Left lung (tissue), 14 donors: ENCODE measurements at places on chromosomes 1 and 21. TPM values are rescaled to one million over a fixed set of nuclear protein-coding genes. Genes with fewer than 3 reads are reported as not detected.
A peak's percentile ranks its signal among the peaks of the same experiment; 100 is the strongest.

Gene GSTM1
- 1.7 TPM for polyA plus RNA-seq

Gene PIGR
- 0.22 TPM for polyA plus RNA-seq

DNA sequence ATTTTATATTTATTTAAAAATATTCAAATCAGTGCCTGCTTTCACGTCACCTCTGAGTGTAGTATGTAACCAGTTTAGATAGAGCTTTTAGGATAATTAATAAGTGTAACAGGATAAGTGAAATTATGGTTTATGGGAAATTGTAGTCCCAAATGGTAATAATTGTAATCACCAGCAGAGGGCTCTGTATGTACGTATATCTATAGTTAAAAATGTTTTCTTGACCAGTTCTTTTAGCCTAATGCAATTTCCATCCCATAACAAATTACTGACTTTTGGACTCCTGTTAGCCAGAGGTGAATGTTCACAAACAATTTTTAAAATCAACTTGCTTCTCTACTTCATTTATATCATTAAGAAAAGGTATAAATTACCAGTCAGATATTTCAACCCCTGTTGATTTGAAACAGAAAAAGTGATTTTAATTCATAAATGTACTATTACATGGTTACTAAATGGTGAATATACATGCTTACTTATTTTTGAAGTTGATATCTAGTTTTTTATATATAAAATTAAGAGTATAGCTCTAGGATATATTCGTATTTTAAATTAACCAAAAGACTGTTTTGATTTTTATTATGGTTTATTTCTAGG, 25.3 kb downstream of the SLC30A7 start:
- no peak overlapping the region for H3K4me3 ChIP-seq
- peaks cover 8% of the 10 kb centered on the region for H3K4me1 ChIP-seq
- H3K36me3 ChIP-seq: peaks cover 49% of the 10 kb centered on the region
- H3K27me3 ChIP-seq: no peaks in the 10 kb centered on the region

DNA sequence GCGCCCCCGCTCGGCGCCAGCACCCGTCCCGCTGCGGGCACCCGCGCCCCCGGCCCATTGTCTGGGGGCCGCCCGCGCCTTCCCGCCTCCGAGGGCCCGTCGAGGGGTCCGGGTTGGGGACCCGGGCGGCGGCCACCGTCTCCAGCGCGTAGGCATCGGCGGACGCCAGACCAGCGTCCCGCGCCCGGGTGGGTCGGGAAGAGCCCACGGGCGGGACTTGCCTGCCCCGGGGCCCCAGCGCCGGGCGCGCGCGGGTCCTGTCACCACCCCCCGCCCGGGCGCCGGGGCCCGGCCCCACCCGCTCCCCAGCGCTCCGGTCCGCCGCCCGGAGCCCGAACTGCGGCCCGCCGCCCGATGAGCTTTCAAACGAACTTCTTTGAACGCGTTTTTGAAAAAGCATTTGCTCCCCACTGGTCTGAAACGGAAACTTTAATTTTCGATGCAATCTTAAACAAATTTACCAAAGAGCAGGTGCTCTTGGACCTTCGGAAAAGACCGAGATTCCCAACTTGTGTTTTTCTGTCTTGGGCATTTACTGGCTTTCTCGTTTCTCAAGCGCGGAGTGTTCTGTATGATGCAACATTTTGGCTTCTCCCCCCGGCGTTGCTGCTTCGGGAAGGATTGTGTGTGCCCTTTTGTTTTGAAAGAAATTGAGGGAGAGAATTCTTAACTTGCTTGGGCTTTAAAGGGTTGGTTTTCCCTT, 615 bp downstream of the CLIC4 start:
- H3K27me3 ChIP-seq: no peaks in the 10 kb centered on the region
- peak; percentile 71 for DNase-seq
- peak overlapping the region; percentile 89 for H3K27ac ChIP-seq

- no peak overlapping the region for H3K27ac ChIP-seq
- no peak overlapping the region for H3K4me3 ChIP-seq
- peak; percentile 41 for DNase-seq
- peaks cover 7% of the 10 kb centered on the region for H3K4me1 ChIP-seq
Measured at GRCh38 chr1:229563701-229564100, 5.2 kb upstream of the ABCB10 start.
